ENCODE measurements at places on chromosomes 4 and X. TPM values are rescaled to one million over a fixed set of nuclear protein-coding genes. Genes with fewer than 3 reads are reported as not detected.

Gene RPL34
- total RNA-seq, result 1,407 TPM

Gene TENT5D
- total RNA-seq, result not detected

Gene PGRMC1
- 91.3 TPM for total RNA-seq

Gene ERAS
- not detected for total RNA-seq

Gene SPANXN3
- total RNA-seq, result not detected

Gene ARHGAP6
- 0.86 TPM for total RNA-seq

Gene PPEF2
- not detected for total RNA-seq

Gene CXCL6
- 3.0 TPM for total RNA-seq

Gene SPANXD
- total RNA-seq, result not detected

Gene TSPAN7
- total RNA-seq, result 13.5 TPM
